ENCODE measurements at places on chromosomes 1 and 21. TPM values are rescaled to one million over a fixed set of nuclear protein-coding genes. Genes with fewer than 3 reads are reported as not detected.
A peak's percentile ranks its signal among the peaks of the same experiment; 100 is the strongest.

The ECM1 gene
- total RNA-seq = 681 TPM

GRCh38 chr1:63103682-63104081 lies 218.7 kb upstream of the FOXD3 start:
- no peak for DNase-seq

The FAM177B gene
- total RNA-seq = 36.8 TPM

- no peak for DNase-seq
These were observed 8.8 kb downstream of the RAB25 start for GRCh38 chr1:156069490-156070455.

The NUP210L gene
- 0.06 TPM for total RNA-seq

- DNase-seq = peak; percentile 81
These were observed 206.8 kb downstream of the ZNF326 start for GRCh38 chr1:90201467-90202358.

- no peak for DNase-seq
These were observed 7.2 kb downstream of the CXADR start for GRCh38 chr21:17519965-17520609.

The CNKSR1 gene
- 36.0 TPM for total RNA-seq

GRCh38 chr1:101463195-101463594 lies 226.4 kb downstream of the S1PR1 start:
- no peak for DNase-seq

GRCh38 chr1:20361805-20362381 lies 71.2 kb downstream of the VWA5B1 start:
- peak; percentile 42 for DNase-seq

The TEX38 gene
- total RNA-seq = 0.35 TPM

- no peak for DNase-seq
These were observed 16.8 kb downstream of the MAST2 start for GRCh38 chr1:45820173-45820572.

The SPAG17 gene
- total RNA-seq = 2.7 TPM

DNA sequence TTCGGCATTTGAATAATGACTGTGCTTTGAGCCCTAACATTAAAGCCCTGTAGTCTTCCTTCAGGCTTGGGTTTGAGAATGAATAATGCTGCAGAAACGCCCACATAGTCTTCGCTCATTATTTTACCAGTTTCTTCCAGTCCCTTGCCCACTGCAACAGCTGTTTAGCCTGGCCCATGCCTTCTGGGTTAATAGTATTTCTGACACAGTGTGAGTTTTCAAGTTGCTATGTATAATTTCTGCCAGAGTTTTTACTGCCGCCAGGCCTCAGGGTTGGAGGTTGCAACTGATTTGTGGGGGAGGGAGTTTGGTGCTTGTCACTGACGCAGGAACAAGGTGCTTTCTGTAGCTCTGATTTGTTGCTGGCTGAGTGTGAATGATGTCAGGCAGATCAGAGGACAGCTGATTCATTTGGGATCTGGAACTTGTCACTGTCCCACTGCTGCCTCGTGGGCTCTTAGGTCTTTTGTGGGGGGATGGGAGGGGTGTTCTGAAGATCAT lies 109.8 kb downstream of the MAST2 start:
- DNase-seq = peak; percentile 35

The UBR4 gene
- total RNA-seq = 167 TPM

DNA sequence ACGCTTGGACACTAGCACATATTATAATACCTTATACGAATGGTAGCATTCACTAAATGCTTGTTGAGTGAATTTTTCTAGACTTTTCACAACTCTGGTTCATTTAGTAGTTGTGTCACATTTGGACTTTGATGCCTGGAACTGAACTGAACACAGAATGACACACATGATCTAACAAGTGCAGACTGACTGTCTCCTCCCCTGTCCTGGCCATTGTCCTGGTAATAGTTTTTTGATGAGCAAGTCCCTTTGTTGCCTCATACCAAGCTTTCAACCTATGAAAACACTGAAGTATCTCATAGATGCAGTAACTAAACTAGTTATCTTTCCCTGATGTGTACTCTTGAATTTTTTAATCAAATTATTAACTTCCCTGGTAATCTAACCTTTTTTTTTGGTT lies 66.4 kb downstream of the LRRC8D start:
- DNase-seq = no peak

DNA sequence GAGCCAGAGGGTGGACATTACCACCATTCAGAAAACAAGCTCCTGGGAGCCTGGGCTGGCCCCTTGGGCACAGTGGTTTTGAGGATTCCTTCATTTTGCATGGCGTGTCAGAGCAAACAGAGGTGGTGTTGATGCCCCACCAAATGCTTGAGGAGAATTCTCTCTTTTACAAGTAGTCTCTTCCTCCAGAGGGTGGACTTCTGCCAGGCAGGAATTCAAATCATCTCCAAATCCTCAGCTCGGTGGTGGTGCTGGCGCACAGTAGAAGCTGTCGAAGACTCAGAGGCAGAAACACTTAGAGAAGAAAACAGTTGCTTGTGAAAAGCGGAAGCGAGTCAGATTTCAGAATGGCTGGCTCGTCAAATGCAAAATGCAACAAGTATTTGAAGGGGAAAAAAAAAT lies 3.4 kb upstream of the CHI3L1 start:
- DNase-seq = no peak

The GBP3 gene
- total RNA-seq = 58.1 TPM

The SLAMF8 gene
- 7.3 TPM for total RNA-seq

The VWA1 gene
- total RNA-seq = 122 TPM

The CD1D gene
- total RNA-seq = 7.2 TPM

The CATSPERE gene
- 0.72 TPM for total RNA-seq

DNA sequence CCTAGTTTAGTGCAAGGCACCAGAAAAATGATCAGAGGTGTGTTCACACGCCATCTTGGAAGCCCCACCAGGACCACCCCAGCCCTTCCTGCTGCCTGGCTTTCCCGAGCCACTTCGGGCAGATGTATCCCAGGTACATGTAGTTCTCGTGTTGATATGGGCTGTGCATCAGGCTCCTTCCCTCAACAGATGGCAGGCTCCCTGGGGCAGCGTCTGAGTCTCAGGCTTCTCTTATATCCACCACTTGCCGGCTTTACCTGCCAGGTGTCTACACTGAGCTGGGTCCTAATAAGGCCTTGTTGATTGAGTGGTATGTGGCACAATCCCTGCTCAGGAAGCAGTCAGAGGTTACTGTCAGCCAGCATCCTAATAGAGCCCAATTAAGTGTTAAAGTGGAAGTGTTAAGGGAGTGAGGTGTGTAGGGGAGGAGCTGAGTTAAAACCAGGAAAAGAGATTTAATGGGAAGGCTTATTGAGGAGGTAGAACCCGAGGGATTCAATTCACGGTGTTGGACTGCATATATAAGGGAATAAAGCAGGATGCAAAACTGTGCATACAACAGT lies 8.5 kb downstream of the GPA33 start:
- DNase-seq = no peak

DNA sequence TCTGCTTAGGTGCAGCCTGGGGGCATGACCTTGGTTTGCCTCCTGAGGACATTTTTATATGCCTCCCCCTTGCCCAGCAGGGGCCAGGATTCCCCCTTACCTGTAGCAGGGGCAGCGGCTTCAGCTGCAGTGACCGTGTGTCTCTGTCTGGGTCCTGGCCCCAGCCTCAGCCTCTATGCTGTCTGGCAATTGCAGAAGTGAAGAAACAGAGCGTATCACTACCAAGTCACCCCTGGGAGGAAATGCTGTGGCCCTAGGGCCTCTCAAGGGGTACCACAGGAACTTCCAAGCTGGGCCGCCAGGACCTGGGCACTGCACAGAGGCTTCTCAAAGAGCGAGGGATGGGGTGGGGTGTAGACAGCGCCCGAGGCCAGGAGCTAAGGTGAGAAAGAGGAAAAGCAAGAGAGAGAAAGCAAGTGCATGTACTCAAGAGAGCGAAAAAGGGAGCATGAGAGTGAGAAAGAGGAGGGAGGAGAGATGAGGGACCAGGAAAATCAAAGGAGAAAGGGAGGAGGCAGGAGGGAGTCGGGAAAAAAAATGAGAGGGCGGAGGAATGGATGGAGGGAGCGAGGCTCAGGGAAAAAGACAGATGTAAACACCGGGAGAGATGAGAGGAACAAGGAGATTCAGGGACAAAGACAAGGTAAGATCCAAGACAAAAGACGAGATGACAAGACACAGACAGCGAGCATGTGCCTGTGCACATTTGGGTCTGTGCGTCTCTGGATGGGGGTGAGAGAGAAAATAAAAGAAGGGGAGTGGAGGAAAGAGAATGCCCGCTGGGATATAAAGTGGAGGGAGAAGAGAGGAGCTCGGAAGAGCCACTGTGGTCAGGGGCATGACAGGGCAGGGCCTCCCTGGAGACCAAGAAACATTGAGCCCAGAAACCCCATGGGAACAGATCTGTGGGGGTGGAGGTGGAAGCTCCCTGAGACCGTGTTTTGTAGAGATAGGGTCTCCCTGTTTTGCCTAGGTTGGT lies at the start of gene PTAFR:
PTAFR (minus strand) TSS at position 199 of the 979 bp plus-strand sequence. CDS start 25,669 bp downstream, outside the sequence.
- DNase-seq = no peak

DNA sequence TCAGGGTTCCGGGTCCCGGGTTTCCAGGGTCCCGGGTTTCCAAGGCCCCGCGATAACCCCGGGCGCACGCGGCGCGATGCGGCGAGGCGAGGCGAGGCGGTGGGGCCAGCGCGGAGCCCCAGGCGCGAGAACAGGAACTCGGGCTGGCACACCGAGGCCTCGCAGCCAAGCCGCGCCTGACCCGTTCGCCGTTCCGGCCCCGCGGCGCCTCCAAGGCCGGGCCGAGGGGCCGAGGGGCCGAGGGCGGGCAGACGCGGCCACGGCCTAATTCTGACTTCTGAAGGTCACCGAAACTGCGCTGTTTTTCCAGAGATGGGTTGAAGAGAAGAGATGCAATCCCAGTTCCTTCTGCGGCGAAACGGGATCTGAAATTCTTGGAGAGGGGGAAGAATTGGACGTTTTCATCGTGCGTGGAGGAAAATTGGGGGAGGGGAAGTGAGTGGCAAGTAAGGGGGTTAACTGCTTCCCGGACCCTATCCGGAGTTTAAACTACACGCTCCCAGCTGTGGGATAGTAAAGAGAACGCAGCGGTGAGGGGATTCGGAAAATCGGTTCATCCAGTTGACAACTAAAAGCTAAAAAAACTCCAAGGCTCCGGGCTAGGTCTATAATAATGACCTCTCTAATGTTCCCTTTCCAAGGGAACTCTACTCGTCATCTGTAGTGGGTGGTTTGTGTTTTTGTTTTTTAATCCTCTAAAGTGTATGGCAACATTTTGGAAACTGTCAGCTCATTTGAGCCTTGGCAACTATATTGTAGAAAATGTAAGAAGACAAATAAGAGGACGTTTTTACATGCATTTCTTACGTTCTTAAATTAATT lies 8.2 kb downstream of the TBX15 start:
- DNase-seq = no peak

DNA sequence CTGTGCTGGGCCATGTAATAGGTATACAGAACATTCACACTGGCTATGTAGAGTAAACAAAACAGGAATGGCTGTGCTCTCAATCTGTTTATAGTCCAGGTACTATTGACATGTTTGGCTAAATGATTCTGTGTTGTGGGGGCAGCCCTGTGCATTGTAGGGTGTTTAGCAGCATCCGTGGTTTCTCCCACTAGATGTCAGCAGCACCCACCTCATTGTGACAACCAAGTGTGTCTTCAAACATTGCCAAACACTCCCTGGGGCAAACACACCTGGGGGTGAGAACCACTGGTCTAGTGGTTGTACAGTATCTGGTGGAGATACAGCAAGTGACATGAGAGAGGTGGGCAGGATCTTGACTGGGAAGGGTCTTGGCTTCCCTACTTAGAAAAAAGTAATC lies 80.4 kb upstream of the SPATA6 start:
- DNase-seq = no peak

The LYPD8 gene
- total RNA-seq = not detected

The RIPPLY3 gene
- 0.20 TPM for total RNA-seq

The MROH7 gene
- 8.0 TPM for total RNA-seq

The HRNR gene
- total RNA-seq = not detected

DNA sequence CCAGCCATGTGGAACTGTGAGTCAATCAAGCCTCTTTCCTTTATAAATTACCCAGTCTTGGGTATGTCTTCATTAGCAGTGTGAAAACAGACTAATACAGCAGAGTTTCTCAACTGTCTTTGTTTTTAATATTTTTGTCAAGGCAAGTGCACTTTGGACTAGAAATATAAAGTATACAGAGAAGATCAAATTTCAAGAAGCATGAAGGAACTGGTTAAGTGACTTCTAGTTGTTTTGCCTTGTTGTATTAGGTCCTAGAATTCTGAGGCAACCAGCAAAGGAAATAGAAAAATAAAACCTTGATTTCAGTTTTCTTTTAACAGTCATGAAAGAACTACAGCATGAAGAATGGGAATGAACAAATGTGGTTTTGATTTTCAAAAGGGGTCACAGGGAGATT lies 131.1 kb upstream of the PTGFR start:
- DNase-seq = no peak

Measured in mucosa of gallbladder (tissue), 1 donor.